ENCODE measurements at places on chromosomes 1 and 21.

DNA sequence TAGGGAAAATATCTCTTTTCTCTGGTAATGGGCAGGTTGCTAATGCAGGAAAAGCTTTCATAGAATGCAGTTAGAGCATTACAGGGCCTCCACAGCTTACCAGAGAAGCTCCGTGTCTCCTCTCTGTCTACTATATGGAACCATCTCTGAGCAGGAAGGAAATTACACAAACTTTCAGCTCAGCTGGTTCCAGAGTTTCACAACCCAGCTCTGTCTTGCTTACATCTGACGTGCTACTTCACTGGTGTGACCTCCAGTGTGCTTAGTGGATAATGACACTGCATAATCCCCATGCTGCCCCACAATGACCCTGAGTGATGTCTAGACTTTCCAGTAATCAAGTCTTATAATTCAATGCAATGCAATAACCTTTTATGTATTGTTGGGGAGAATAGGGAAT, 4.3 kb upstream of the FGGY start:
- DNase-seq, result no peak

GRCh38 chr1:99677416-99677815, 31.5 kb downstream of the PALMD start:
- DNase-seq, result no peak

GRCh38 chr1:78840453-78841271, 165.9 kb downstream of the ADGRL4 start:
- DNase-seq, result no peak

GRCh38 chr21:23887725-23888306, 1719.5 kb downstream of the MRPL39 start:
- peak; percentile 34 for DNase-seq

Measured in activated naive CD4-positive, alpha-beta T cell treated with anti-CD3 and anti-CD28 coated beads, Interleukin-2, amount 50 U/mL, for 16 hours (primary cell).